Activated naive CD8-positive, alpha-beta T cell treated with anti-CD3 and anti-CD28 coated beads, Interleukin-2, amount 50 U/mL, for 16 hours (primary cell): ENCODE measurements at places on chromosomes 1 and 21.
A peak's percentile ranks its signal among the peaks of the same experiment; 100 is the strongest.

DNA sequence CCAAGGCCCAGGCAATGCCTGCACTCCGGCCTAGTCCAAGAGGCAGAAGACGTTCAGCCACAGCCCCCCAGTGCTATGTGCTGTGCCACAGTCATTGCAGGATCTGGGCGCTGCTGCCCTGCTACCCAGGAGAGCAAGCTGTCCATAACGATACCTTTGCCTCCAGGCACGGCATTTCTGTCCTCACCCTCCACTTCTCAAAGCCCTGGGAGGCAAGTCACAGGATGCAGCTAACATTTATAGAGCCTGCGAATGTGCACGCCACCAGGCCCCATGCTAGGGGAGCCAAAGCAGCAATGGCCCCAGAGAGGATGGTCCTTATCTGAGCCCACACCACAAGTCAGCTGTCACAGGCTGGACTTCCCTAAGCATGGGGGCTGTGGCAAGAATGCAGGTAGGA is 13.8 kb downstream of the LRP8 start:
- no peak for DNase-seq

DNA sequence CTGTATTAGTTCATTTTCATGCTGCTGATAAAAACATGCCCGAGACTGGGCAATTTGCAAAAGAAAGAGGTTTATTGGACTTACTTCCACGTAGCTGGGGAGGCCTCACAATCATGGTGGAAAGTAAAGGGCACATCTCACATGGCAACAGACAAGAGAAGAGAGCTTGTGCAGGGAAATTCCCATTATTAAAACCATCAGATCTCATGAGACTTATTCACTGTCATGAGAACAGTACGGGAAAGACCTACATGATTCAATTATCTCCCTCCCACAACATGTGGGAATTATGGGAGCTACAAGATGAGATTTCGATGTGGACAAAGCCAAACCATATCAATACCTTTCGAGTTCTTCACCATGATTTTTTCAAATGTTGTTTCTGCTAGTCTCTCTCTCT is 3.7 kb upstream of the CHRM3 start:
- DNase-seq: no peak

DNA sequence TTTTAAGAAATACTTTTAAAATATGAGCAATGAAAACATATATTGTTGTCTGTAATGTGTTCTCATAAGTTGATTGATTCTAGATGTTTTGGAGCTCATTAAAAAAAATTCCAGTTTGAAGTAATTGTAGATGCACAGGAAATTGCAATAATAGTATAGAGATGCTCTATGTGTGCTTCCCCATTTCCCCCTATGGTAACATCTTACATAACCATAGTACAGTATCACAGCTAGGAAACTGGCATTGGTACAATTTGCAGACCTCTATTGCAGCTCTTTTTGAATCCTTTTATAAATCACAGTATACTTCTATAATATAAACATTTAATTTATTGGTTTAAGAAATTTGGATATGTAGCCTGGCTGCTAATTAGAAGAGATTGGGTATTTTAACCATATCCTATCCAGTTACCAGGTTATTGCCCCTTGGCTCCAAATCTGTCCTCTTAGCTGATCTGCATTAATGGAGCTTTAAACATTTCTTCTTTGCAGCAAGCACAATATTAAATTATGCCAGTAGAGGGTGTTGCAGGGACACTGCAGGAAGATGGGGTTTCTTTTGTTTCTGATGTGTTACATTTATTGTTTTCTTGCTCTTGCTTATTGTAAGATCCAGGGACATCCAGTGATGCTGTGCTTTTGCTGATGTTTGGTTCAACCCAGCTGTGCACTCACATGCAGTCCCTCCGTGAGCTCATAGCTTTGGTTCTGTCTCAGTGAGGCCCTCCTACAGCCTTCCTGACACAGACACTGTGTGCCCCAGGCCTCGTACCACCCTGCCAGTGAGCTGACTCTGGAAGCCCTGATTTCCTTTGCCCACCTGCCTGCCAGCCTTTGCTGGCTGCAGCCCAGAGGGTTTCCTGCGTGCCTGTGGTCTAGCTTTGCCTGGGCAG is 103.3 kb downstream of the RABGAP1L start:
- DNase-seq: no peak

DNA sequence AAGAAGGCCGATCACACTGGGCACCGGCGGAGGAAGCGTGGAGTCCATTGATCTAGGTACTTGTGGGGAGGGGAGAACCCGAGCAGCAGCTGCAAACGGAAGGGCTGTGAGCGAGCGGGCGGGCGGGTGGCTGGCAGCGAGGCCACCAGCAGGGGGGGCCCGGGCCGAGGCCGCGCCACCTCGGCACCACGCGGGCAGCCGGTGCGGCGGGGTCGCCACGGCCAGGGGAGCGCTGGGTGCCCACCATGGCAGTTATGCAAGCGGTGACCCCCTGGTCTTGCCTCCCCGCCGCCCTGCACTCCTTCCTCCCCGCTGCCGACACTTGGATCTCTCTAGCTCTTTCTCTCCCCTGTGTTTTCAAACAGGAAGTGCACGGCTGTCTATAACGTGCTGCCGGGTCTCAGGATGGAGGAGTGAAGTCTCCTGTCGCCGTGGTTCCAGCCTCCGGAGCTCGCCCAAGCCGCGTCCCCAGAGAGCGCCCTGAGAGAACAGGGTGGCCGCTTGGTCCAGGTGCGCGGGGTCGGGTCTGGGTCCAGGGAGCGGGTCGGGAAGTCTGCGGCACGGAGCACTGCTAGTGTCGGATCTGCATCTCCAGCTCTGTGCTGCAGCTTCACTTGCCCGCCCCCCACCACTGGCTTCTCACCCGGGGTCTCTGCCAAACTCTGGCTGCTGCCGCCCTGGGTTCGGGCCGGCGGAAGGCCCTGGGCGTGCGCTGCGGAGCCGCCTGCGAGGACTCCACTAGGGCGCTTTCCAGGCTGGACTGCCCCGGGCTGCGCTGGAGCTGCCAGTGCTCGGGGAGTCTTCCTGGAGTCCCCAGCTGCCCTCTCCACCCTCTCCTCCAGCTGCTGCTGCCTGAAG is 22.7 kb downstream of the LRRC8D start:
- DNase-seq: peak; percentile 59

DNA sequence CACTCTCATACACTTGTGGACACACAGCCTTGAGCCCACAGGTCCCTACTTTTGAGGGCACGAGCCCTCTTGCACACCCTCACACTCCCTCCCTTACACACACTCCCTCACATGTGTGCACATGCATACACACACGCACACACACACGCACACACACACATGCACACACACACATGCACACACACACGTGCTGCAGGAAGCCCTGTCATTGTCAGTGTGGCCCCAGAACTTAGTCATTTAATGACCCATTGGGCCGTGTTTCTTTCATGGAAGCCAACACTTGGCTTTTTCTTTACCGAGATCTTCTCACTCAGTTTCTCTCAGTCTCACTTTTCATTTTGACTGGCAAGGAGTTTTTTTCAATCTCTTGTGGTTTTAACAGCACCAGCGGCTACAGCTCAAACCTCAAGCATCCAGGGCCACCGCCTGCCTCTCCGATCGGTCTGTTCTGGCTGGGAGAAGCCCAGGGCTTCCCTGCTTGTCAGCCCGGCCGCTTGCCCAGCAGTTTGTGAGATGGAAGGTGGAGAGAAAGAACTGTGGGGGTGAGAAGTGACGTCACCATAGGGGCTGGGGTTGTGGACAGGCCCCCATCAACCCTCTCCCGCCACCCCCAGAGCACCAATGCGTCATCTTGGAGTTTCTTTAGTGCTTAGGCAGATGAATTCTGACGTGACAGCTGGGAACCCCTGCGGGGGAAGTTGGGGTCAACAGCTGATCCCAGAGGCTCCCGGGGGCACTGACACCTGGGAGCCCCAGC is 15.8 kb upstream of the TNFRSF8 start:
- DNase-seq: no peak

- DNase-seq: no peak
These were observed 56.7 kb upstream of the CD1D start for GRCh38 chr1:158124034-158124433.

- DNase-seq: no peak
These were observed 177.3 kb upstream of the ETV3 start for GRCh38 chr1:157315544-157315943.

DNA sequence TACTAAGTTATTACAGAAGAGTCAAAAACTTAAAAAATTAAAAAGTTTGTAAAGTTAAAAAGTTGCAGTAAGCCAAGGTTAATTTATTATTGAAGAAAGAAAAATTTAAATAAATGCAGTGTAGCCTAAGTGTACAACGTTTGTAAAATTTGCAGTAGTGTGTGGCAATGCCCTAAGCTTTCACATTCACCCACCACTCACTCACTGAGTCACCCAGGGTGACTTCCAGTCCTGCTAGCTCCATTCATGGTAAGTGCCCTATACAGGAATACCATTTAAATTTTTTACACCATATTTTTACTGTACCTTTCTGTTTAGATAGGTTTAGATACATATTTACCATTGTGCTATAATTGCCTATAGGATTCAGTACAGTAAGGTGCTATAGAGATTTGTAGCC is 88.6 kb downstream of the CTH start:
- DNase-seq: no peak

DNA sequence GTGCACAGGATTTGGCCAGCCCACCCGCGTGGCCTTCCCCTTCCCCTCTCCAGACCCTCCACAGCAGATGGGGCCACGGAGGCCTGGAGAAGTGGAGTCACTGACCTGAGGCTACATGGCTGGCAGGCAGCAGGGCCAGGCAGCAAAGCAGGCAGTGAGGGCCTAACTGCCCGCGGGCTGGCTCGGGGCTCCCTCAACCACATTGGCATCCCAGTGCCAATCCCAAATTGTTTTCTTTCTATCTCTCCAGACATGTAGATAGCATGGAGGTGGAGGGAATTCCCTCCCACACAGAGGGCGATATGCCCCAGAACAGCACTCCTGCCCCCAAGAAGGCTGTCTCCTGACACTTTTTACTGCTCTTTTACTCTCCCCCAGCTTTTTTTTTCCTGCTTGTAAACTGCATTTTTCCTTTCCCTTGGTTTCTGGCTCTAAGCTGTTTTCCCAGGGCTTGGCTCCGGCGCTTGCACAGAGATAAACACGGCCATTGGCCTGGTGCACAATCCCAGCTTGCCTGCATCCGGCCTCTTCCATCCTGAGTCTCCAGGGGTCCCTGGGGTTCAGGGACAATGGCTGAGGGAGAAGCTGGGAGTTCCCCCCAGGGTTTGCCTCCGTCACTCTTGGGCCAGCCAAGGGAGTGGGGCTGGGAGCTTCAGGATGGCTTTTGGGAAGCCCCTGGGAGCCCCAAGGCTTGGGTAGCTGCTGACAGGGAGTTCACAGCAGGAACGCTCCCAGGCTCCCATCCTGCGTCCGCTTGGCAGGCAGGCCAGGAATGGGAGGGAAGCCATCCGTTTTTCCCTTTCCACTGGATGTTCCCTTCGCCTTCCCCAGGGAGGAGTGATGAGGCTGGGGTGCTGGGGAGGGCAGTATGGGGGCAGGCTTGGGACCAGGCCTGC is 7.0 kb downstream of the EPHX1 start:
- DNase-seq: no peak

DNA sequence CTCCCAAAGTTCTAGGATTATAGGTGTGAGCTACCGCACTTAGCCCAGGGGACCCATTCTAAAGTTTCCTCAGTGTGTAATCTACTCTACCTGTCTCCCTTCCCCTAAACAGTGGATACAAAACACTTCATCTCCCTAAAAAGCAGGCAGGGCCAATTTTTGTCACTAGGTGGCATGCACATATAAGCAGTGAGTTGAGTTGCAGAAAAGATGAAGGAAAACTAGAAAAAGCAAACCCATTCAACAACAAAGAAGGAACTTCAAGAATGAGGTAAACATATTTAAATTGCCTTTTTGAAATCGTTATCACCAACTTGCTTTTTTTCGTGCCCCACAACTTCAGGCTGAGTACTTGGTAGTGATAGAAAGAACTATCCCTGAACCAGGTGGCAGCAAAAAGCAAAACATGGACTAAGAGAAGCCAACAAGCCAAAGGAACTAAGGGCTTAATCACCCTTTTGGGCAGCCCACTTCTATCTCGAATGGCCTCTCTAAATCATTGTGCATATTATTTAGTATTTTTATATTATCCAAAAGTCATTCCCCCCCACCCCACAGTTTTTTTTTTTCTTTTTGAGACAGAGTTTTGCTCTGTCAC is 19.7 kb upstream of the ALDH9A1 start:
- DNase-seq: no peak

GRCh38 chr1:24283326-24284155 is 35.6 kb upstream of the GRHL3 start:
- no peak for DNase-seq

DNA sequence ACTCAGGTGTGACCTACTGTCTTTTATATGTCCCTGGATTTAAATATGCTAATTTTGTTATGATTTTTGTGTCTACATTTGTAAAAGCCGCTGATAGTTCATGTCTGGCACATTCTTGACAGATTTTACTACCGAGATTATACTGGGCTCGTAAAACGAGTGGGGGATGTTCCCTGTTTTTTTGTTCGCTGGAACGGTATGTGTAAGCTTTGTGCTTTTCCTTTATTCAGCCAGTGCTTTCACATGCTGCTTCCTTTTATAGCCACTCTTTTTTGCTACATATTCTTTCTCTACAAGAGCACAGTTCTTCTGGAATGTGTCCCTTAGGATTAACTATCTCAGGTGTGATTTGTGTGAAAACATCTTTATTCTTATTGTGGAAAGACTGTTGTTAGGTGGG is 46.6 kb downstream of the ADARB1 start:
- DNase-seq: no peak

DNA sequence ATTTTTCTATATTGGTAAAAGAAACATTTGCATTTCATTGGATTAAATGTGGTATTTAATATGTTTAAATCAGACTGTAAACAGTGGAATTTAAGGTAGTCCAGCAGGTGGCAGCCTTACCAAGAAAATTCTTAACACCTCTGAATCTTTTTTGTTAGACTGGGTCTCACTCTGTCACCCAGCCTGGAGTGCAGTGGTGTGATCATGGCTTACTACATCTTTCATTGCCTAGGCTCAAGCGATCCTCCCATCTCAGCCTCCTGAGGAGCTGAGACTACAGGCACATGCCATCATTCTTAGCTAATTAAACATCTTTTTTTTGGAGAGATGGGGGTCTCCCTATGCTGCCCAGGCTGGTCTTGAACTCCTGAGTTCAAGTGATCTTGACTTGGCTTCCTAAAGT is 98.8 kb downstream of the RABGAP1L start:
- DNase-seq: peak; percentile 3

DNA sequence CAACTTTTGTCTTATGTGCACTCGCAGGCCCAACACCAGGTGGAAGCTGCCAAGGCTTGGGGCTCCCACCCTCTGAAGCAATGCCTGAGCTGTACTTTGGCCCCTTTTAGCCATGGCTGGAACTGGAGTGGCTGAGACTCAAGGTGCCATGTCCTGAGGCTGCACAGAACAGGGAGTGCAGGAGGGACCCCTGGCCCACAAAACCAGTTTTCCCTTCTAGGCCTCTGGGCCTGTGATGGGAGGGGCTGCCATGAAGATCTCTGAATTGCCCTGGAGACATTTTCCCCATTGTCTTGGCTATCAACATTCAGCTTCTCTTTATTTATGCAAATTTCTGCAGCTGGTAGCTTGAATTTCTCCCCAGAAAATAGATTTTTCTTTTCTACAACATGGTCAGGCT is 57.6 kb downstream of the ROR1 start:
- no peak for DNase-seq

GRCh38 chr1:53450225-53450624 is 9.0 kb upstream of the DMRTB1 start:
- DNase-seq: no peak

- no peak for DNase-seq
These were observed 92.5 kb downstream of the TTC3 start for GRCh38 chr21:37165586-37165985.

- no peak for DNase-seq
These were observed 214.7 kb upstream of the NRIP1 start for GRCh38 chr21:15279482-15279881.

- DNase-seq: no peak
These were observed at the start of gene TRIM46 for GRCh38 chr1:155173478-155174323. TRIM46 (plus strand) TSS chr1:155173849; CDS start chr1:155173967, 118 bp downstream.

GRCh38 chr21:20997636-20998455 is at the start of gene NCAM2:
NCAM2 (plus strand) TSS chr21:20998409.
- DNase-seq: peak; percentile 21
